COR-L47 (cell line): ENCODE measurements at places on chromosomes 12 and 14.

DNA sequence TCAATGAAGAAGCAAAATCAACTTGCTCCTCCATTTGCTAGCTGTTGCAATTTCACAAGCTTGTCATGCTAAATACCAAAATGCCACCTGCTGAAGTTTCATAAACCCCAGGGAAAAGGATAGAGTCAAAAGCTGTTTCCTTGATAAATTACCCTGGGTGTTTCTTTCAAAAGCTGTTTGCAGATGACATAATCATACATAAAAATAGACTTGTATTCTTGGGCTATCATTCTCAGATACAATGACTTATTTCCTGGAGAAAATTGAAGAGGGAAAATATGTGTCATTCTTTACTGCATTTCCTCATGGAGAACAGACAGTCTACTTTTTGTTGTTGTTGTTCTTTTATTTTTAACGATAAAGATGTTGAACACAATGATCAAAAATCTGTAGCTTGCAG, 119.2 kb downstream of the GALC start:
- DNase-seq, result no peak

- no peak for DNase-seq
Observed at GRCh38 chr12:127381043-127381668, 885.8 kb upstream of the TMEM132C start.

DNA sequence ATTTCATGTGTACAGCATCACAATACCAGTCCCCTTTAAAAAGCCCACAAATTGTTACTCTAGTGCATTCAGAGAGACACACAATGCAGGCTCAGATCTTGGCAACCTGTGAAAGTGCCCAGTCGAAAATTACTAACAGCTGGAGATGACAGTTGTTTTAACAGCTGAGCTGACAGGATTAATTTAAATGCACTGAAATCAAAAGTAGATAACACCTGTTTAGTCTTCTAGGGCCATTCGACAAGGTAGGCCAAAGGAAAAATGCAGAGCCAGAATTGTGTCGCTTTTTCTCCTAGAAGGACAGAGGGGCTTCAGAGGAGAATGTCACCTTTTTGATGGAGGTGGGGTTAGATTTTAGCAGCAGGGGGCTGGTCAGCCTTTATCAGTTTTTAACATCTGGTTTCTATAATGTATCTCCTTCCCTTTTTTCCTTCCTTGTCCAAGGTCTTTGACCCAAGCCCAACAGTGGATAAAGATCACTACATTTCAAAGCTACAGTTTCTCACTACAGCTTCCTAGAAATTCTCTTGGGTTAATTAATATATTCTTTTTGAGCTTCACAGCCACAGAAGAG, 139.1 kb downstream of the SOX5 start:
- peak; percentile 58 for DNase-seq

DNA sequence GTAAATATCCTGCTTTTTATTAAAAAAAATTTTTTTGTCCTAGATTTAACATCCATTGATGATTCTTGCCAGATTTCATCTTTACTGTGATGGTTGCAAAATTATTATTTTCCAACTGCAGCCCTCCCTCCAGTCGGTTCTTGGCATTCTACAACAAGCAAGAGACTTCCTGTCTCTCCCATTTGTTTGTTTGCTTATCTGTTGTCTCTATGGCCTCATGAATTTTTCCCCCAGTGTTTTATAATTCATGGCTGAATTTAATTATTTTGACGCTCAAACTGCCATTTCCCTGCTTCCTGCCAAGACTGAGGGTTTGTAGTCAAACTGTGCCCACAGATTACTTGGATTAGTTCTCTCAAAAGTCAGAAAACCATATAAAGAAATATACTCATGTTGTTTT, 25.9 kb downstream of the CGRRF1 start:
- peak; percentile 31 for DNase-seq

GRCh38 chr12:30517320-30517719, 178.3 kb downstream of the IPO8 start:
- no peak for DNase-seq

- DNase-seq, result peak; percentile 88
Observed at GRCh38 chr12:113591480-113591974, 119.9 kb upstream of the LHX5 start.

GRCh38 chr12:132779781-132780353, 18.2 kb upstream of the ANKLE2 start:
- no peak for DNase-seq

DNA sequence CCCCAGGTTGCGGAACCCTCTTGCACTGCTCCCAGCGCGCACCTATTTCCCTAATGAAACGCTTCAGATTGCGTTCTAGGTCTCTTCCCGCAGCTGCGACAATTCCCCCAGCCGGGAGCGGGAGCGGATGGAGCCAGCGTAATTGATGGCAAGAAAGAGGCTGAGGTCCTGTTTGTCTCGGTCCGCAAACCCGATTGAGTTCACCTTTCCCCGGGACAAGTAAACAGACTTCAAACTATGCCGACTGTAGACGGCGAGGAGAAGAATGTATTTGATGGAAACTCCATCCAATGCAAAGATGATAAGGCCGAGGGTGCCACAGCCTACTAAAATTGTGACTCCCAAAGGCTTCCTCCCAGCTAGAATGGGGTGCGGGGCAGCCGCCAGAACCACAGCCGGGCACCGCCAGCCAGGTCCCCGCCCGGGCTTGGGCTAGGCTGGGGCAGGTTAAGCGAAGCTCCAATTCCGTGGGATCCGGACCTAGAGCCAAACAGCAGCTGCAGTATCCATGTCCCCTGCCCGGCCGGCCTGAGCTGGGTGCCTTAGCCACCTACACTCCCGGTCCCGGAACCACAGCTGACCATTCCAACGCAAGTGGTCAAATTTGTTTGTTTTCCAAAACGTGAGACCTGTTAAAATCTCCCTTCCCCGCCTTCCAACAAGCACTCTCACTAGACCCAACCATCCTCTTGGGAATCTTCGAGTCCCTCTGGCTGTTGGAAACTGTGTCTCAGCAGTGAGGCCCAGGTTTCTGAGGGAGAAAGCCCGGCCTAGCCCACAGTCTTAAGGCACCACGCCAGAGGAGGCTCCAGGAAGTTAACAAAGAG, 5.5 kb downstream of the NKX2-1 start:
- no peak for DNase-seq

DNA sequence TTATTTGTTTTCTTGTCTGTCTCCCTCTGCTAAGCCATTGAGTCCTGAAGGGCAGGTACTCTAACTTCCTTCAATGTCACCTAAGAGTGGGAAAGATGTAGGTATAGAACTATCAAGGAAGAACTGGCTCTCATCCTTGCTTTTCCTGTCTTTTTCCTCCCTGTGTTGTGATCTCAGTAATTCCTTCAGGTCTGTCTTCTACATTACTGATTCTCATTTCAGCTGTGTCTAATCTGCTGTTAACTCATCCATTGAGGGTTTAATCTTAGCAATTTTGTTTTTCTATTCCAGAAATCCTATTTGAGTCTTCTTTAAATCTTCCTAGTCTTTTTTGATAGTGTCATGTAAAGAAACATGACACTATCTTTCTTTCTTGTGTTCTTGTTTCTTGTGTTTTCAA, 124.5 kb upstream of the PLXNC1 start:
- no peak for DNase-seq

DNA sequence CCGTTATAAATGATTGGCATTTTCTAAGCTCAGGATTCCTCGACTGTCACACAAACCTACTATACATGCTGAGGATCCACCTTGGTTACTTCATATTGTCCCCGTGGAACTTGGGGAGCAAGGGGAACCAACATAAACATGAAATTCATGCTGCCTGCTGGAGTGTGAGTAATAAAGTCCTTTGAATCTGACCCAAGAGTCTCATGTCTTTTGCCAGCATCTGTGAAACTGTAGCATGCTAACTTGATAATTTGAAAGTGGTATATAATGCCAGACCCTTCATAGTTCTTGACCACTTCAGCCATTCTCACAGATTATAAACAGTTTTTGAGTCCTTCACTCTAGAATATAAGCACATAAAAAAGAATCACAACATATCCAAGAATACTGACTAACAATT, 17.1 kb downstream of the SLC35F4 start:
- no peak for DNase-seq

GRCh38 chr14:51516706-51517395, 134.9 kb upstream of the FRMD6 start:
- peak; percentile 40 for DNase-seq

DNA sequence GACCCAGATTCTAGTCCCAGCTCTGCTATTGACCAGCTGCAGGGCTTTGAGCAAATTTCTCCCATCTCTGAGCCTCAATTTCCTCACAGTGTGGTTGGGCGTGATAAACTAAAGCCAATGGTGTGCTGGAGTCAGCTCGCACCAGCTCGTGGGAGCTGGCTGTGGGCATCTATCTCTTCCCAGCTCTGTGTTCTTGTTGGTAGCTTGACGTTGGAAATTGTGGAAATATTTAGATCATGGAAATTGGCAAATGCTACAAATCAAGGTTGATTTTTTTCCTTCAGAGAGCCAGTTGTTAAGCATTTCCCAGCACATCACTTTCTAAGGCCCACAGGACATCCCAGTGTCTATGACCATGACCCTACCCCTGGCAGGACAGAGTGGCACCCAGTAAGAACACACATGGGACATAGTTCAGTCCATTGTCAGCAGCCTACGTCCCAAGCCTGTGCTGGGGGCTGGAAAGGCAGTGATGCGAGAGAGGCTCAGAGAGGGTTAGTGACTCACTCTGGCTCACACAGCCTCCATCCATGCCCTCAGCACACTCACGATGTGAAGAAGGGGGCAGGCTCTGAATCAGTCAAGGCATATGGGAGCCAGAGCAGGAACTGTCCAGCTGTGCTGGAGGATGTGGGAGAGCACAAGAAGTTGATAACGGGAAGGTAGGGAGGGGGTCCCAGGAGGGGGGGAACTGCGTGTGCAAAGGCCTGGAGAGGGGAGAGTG, 77.6 kb downstream of the LGMN start:
- DNase-seq, result no peak

- DNase-seq, result no peak
Observed at GRCh38 chr14:79137045-79137430, 966.9 kb downstream of the NRXN3 start.

GRCh38 chr12:113341535-113341934, 6.6 kb upstream of the SLC8B1 start:
- no peak for DNase-seq

GRCh38 chr12:121769831-121770301, 23.6 kb downstream of the RHOF start:
- DNase-seq, result no peak

DNA sequence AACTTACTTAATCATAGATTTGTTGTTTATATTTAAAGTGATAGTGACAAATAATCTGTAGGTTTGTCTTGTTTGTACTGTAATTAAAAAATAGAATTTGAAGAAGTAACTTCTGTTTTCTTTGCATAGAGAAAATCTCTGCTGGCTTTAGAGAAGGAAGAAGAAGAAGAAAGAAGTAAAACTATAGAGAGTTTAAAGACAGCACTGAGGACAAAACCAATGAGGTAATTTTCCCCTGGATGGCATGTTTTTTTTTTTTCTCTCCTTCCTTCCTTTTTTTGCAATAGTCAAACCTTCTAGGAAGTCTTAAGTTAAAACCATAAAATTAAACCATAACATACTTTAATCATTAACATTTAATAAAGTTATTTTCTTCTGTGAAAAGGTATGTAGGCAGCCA, 131.9 kb downstream of the DAAM1 start:
- DNase-seq, result no peak

DNA sequence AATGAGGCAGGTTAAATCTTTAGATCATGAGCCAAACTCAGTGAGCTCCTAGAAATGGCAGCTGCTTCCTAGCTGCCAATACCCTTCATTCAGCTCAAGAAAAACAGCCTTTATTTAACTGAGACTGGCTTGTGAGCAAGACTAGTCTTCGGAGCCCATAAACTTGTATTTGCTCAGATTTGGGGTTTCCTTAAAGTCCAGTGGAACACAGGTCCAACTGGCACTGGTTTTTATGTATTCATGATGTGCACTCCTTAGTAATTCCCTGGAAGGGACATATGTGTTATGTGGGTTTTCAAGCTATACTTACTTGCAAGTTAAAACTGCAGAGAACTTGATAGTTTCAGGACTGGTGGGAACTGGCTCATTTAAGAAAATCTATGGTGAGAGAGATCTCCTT, 380.1 kb upstream of the TMEM132C start:
- DNase-seq, result no peak

DNA sequence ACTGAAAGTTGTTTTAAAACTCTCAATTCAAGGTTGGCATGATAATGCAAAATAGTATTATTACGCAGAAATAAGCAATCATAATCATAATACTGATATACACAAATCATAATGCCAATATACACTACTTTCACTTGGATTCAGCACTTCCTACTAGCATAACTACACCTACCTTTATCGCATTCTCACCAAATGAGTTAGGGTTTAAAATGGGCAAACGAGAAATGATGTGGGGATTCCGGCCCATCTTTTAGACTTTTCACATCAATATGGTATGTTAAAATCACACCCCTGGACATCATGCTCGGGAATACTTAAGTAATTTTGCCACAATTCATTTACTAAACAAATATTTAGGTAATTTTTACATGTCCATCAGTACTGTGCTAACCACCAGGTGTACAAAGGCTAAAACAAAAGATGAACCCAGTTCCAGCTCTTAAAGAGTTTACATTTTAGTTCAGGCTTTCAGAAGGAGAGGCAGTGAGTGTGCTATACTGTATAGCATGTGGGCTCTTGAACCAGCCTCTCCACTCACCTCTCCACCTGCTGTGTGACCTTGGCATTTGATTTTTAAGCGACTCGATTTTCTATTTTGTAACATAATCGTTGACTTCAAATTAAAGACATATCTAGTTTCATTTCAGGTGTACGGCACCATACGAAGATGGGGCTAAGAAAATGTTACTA, 1.1 kb upstream of the USP15 start:
- peak; percentile 17 for DNase-seq

DNA sequence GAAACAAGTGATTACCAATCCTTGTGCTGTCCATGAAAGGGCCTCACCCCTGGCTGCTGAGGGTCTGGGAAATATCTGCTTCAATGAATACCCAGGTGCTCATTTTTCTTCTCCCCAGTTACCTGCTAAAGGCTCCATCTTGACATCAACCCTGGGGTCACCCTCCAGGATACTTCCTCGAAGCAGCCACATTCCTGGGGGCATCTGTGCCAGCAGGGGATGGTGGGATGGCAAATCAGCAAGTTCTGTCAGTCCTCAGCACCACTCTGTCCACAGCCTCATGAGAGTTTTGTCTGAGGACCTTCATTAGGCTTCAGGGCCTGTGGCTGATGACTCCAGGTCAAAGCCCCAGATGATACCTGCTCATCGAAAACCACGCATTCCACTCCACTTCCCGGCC, 124.8 kb downstream of the ZFP36L1 start:
- no peak for DNase-seq
